ENCODE measurements at places on chromosomes 5 and 9.

DNA sequence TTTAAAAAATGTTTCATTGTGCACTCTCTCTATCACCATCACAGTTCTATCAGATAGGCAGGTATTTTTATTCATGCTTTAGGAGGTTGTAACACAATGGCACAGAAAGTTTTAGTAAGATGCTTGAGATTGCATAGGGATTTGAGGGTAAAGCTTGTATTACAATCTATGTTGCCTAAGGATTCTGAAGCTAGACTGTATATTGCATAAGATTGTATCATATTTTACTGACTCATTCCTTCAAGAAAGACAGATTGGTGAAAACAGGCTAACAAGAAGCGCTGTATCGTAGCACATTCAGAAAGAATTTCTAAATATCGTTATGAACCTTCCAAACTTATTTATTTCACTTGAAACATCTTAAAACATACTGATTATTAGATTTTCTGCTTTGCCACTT lies 577.7 kb downstream of the EBF1 start:
- DNase-seq, result no peak

GRCh38 chr9:136531904-136532798 lies 13.7 kb downstream of the NOTCH1 start:
- no peak for DNase-seq

DNA sequence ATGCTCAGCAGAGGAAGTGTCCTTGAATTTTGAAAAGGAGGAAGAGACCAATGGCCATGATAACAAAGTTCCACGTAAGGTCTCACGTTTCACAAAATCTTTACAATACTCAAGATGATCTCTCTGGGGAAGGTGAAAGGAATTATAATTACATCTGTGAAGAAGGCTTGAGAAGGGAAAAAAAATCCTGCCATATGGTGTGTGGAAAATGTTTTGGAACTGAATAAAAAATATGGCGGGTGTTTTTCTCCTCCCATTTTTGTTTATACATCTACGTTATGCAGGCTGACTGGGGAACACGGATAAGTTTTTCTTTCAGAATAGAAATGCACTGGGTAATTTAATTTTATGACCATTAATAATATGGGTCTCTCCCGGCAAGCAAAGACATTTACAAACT lies 425.6 kb upstream of the BRINP1 start:
- DNase-seq, result no peak

DNA sequence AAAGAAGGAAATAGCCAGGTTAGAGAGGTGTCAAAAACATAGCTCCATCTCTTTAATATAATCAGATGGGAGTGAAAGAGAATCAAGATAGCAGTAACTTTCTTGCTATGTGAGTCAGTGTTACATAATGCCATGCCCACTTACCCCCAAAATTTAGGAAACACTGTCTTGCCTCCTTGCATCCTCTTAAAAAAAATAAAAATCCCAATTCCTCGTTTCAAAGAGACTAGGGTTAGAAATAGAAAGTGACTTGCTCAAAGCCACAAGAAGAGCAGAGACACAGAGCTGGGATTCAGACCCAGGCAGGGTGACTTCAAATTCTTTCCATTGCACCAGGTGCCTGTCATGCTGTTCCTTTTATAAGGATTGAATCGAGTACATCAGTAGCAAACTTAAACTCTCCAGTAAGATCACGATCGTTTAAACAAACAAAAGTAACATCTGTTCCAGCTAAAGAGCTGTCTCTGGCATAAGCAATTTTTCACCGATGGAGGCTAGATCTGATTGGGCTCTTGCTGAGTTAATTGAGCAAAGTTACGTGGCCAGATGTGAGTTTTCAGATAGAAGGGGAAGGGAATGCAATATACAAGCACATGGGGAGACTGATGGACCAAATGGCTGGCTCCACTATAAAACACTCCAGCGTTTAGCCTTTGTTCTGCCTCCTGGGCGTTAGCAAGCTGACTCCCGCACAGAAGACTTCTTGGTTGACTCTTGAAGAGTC lies 176.9 kb downstream of the PALM2AKAP2 start:
- DNase-seq, result no peak
